B cell (primary cell): ENCODE measurements at places on chromosomes 11 and 22.

DNA sequence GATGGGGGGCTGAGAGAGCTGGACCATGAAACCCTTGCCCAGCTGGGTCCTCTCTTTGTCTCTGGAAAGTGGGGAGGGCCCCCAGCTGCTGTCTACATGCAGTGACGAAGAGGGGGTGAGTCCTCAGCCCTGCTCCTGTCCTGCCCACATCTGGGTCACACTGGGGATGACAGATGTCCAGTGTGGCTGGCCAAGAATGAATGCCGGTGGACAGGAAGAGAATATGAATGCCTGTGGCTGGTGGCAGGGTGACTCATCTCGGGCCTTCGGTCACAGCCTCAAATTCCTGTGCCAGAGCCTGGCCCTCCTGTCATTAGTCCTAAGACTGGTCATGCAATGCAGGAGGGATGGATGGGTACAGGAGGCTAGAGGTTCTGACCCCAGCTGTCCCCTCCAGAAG is 2.2 kb upstream of the PNPLA3 start:
- no peak for DNase-seq

GRCh38 chr22:43867839-43868635 is 5.7 kb upstream of the SULT4A1 start:
- DNase-seq: peak; percentile 38

DNA sequence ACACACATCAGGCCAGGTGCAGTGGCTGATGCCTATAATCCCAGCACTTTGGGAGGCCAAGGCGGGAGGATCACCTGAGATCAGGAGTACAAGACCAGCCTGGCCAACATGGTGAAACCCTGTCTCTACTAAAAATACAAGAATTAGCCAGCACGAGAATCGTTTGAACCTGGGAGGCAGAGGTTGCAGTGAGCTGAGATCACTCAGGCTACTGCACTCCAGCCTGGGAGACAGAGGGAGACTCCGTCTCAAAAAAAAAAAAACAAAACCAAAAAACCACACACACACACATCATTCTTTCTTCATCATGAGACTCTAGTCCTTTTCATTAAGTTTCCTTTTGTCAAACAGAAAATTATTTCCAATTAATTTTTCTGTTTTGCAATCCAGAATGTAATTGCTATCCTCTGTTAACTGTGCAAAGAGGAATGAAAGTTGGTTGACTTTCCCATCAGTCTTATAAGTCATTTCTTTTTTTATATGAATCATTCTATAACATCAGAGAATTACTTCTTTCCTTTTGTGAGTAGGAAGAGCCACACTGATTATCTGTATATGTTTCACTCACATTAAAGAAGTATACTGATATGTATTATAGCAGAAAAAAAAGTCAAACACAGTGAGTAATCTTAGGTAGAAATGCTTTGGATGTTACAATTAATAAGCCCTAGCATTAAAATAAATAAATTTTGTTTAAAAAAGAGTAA is 52.2 kb downstream of the HORMAD2 start:
- DNase-seq: no peak

DNA sequence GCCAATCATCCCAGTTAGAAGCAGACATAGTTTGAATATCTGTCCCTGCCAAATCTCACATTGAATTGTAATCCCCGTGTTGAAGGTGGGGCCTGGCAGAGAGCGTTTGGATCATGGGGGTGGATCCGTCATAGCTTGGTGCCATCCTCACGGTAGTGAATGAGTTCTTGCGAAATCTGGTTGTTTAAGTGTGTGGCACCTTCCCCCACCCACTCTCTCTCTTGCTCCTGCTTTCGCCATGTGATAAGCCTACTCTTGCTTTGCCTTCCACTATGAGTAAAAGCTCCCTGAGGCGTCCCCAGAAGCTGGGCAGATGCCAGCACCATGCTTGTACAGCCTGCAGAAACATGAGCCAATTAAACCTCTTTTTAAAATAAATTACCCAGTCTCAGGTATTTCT is 5.0 kb upstream of the CCDC81 start:
- DNase-seq: no peak

DNA sequence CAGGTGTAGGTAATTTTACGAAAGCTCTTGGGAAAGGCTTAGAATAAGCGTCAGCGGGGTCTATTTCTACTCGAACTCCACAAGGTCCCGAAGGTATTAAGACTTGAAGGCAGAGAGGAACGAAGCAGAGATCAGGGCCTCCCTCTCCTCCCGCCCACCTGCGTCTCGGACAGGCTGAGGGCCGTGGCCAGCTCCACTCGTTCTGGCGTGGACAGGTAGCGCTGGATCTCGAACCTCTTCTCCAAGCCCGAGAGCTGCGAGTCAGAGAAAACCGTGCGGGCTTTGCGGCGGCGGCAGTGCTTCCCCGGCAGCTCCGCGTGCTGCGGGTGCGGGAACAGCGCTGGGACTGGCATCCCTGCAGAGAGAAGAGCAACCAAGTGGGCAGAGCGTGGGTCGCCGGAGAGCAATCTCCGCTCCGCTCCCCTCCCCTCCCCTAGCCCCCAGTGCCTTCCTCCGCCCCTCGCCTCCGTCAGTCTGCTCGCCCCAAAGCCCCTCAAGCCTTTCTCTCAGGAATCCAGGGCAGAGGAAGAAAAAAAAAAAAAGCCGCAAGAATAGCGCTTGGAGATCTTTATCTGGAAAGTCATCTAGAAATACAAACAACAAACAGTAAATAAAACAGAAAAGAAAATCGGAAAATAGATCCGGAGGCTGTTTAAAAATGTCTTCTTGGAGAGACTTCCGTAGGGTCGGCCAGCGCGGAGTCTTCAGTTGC is 2.4 kb downstream of the BSX start:
- peak; percentile 18 for DNase-seq

DNA sequence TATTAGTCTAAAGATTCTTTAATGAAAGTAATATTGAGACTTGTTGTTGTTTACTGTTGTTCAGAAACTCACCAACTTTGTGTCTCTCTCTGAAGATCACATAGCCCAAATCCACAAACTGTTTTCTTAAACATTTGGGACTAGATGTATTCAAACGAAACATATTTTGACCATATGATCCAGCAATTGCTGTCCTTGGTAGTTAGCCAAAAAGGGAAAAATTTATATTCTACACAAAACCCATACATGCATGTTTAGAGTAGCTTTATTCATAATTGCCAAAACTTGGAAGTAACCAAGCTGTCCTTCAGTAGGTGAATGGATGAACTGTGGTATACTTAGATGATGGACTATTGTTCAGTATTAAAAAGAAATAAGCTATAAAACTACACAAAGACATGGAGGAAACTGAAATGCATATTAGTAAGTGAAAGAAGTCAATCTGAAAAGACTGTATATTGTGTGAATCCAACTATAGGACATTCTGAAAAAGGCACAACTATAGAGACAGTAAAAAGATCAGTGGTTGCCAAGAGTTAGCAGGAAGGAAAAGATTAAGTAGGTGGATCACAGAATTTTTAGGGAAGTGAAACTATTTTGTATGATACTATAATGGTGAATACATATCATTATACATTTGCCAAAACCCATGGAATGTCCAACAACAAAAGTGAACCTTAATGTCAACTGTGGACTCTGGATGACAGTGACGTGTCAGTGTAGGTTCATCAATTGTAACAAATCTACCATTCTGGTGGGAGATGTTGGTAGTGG is 442.9 kb downstream of the INSC start:
- DNase-seq: no peak

- peak; percentile 47 for DNase-seq
These were observed 49.3 kb upstream of the IGLL5 start for GRCh38 chr22:22838148-22838786.

DNA sequence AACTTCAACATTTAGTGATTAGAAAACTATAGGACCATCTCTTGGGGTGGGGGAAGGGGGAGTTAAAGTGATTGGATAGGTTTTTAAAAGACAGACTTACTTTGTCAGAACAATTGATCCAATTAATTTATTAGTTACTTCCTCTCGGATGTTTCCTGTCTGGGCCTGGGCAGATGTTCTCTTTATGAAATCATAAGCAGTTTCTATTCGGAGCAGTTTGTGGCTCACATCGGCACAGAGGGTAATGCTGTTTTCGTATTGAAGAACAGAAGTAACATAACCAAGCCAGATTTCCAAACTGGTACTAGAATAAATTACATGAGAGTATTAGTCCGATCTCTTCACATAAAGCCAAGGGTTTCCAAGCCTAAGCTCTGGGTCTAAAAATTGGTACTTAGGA is 20.6 kb downstream of the PIWIL3 start:
- no peak for DNase-seq
